ENCODE measurements at places on chromosomes 4 and X. TPM values are rescaled to one million over a fixed set of nuclear protein-coding genes. Genes with fewer than 3 reads are reported as not detected.

Gene NXF2B
- not detected for total RNA-seq

Gene PNMA6F
- not detected for total RNA-seq

Gene NLGN3
- 0.87 TPM for total RNA-seq

Gene MAGED4
- 0.32 TPM for total RNA-seq

Gene PCSK1N
- total RNA-seq = 0.21 TPM

Gene ASIC5
- not detected for total RNA-seq

Gene BMP2K
- 17.8 TPM for total RNA-seq

Gene MOSPD2
- total RNA-seq = 9.7 TPM

Gene JCHAIN
- total RNA-seq = not detected

Gene AMBN
- not detected for total RNA-seq

Gene TAF7L
- total RNA-seq = not detected

Gene KIT
- 0.96 TPM for total RNA-seq

Gene ZNF732
- total RNA-seq = not detected

Gene MAGEC2
- not detected for total RNA-seq

Gene SPANXN4
- not detected for total RNA-seq

Gene IL2
- 1.1 TPM for total RNA-seq

Gene ATRX
- 78.4 TPM for total RNA-seq

Gene MSX1
- 0.12 TPM for total RNA-seq

Gene MAGEC3
- total RNA-seq = not detected

Data from activated CD8-positive, alpha-beta memory T cell treated with anti-CD3 and anti-CD28 coated beads, Interleukin-2, amount 10 ng/mL, durations not matched to agents 7 days and 5 days (primary cell).